ENCODE measurements at places on chromosomes 16 and 17. TPM values are rescaled to one million over a fixed set of nuclear protein-coding genes. Genes with fewer than 3 reads are reported as not detected.

- DNase-seq = peak; percentile 77
Observed at GRCh38 chr16:11105038-11105903, 150.7 kb downstream of the SOCS1 start.

DNA sequence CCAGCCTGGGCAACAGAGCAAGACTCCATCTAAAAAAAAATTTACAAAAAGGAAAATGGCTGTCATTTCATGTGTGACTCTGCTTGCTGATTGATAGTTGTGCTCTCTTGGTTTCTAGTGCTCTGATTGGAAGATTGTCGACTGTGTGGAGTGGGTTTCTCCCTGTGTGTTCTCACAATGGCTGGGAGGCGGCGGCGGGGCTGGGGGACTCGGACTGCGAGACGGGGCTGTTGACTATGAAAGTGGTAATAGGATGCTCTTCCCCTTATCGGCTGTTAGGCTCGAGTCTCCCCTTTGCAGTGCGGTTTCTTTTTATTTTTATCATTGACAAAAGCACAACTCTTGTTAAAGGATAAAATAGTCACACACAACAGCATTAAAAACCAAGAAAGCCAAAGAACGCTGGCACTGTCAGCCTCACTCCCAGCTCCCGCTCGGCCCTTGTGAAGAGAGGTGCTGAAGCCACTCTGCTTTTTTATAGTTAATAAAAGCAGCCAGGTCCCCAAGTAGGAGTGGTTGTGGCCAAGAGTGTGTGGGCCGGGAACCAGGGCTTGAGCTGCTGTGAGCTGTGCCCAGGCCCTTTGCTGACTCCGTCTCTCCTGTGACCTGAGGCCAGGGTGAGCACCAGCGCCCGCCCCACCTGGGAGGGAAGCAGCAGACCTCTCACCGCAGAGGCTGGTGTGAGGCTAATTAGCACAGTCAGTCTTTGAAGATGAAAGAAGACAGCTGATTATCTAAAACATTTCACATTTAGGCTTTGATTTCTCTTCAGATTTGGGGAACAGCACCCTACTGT, 36.5 kb downstream of the TBCD start:
- no peak for DNase-seq

GRCh38 chr16:56815721-56816120, 49.3 kb upstream of the SLC12A3 start:
- DNase-seq = no peak

GRCh38 chr16:56792967-56793366, 63.0 kb downstream of the NUP93 start:
- no peak for DNase-seq

ABCC6 gene
- polyA plus RNA-seq = 88.3 TPM

GRCh38 chr16:57828272-57829161, 26.2 kb upstream of the KIFC3 start:
- DNase-seq = no peak

GPR142 gene
- 0.97 TPM for polyA plus RNA-seq

PRKCB gene
- polyA plus RNA-seq = 3.1 TPM

LITAFD gene
- 1.8 TPM for polyA plus RNA-seq

- DNase-seq = no peak
Observed at GRCh38 chr16:29667755-29668154, 4.7 kb downstream of the SPN start.

MAP2K4 gene
- polyA plus RNA-seq = 29.0 TPM

GRCh38 chr17:19708431-19709175, 7.8 kb downstream of the SLC47A2 start:
- no peak for DNase-seq

DNA sequence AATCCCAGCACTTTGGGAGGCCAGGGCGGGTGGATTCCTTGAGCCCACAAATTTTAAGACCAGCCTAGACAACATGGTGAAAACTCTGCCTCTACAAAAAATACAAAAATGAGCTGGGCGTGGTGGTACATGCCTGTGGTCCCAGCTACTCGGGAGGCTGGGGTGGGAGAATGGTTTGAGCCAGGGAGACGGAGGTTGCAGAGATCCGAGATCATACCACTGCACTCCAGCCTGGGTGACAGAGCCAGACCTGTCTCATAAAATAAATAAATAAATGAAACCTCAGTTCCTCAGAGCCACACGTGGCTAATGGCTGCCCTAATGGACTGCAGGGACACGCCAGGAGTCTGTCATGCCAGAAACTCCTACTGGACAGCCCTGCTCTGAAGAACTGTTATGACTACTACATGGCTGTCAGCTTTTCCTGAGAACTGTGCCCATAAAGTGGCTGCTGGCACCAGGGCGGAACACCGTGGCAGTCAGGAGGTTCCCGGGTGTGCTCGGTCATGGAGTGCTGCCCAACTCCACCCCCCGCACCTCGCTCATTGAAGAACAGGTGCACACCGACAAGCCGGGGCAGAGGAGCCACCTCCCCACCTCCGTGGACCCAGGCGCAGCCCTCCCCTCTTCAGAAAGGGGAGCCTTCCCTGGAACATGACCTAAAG, 4.3 kb downstream of the TMEM11 start:
- no peak for DNase-seq

DNA sequence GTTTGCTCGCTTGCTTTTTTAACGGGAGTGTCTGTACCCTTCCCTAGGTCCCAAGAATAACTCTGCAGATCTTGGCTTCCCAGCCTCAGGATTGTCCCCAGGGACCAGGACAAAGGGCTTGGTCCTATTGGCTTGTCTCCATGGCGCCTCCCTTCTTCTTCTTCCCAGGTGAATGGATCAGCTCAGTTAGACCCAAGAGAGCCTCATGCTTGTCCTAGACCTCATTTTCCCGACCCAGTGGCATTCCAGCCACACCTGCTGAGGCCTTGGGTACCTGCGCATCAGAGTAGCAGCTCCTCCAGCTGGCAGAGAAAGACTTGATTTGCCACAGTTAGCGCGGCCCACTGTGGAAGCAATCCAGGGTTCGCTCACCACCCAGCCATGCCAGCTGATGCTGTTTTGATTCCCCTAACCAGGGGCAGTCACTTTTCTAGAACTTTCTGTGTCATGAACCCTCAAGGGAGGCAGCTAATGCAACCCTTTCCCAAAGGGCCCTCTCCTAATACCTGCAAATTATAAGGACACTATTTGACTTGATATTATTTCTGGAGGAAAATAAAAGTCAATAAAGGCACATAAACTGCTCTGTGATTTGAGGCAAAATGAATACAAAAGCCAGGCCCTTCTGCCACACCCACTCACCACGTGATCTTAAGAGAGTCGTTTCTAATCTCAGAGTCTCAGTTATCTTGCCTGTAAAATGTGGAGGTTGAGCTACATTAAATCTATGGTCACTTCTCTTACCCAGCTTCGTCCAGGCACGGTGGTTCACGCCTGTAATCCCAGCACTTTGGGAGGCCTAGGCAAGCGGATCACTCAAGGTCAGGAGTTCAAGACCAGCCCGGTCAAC, 13.9 kb downstream of the GPR142 start:
- DNase-seq = no peak
